ENCODE measurements at places on chromosomes 6 and 20. TPM values are rescaled to one million over a fixed set of nuclear protein-coding genes. Genes with fewer than 3 reads are reported as not detected.

The BCAS4 gene
- total RNA-seq: 18.9 TPM

The TRIM26 gene
- 32.2 TPM for total RNA-seq

The RIPPLY2 gene
- not detected for total RNA-seq

The DAAM2 gene
- total RNA-seq: not detected

The ANKRD66 gene
- total RNA-seq: not detected

The BEND6 gene
- 4.0 TPM for total RNA-seq

The ZC3H12D gene
- total RNA-seq: 0.30 TPM

The TP53TG5 gene
- total RNA-seq: 0.76 TPM

The MCHR2 gene
- not detected for total RNA-seq
